ENCODE measurements at places on chromosomes 12 and 14. TPM values are rescaled to one million over a fixed set of nuclear protein-coding genes. Genes with fewer than 3 reads are reported as not detected.

GRCh38 chr14:78455896-78456435 lies 285.8 kb downstream of the NRXN3 start:
- DNase-seq: no peak

GRCh38 chr12:53719649-53720048 lies 7.6 kb downstream of the CALCOCO1 start:
- no peak for DNase-seq

DNA sequence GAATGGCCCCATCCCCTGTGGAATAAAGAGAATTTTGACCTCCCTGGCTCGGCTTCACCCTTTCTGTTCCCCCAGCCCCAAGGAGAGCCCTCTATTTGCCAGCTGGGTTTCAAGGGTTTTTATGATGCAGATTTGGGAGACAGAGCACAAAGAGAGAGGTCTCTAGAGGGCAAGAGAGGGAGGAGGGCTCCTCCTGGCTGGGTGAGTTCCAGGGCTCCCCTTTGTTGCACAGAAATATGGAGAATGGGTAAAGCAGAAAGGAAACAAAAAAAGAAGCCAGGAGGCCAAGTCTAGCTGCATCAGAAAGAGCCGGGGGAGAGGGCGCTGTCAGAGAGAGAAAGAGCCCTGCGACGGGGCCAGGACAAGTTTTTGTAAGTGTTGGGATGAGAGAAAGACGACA lies 319.6 kb upstream of the RTL1 start:
- DNase-seq: no peak

DNA sequence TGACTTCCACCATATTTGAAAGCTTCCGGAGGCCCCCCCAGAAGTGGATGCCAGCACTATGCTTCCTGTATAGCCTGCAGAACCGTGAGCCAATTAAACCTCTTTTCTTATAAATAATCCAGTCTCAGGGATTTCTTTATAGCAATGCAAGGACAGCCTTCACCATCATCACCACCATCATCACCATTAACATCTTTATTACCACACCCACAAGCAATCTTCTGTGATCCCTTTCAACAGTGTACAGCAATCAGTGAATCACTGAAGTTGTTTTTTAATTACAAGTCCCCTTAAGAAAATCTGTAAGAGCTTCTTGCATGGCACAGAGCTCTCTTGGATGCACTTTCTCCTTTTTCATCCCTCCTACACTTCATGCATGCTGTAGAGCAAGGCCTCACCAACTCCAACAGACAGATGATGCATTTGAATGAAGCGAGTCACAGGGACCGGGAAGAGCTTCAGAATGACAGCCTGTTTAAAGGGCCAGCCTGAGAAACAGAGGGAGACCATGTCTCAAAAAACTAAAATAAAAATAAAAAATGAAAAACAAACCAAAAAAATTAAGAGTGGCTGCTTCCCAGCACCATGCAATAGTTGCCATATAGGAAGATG lies 83.6 kb upstream of the VASH1 start:
- no peak for DNase-seq

DNA sequence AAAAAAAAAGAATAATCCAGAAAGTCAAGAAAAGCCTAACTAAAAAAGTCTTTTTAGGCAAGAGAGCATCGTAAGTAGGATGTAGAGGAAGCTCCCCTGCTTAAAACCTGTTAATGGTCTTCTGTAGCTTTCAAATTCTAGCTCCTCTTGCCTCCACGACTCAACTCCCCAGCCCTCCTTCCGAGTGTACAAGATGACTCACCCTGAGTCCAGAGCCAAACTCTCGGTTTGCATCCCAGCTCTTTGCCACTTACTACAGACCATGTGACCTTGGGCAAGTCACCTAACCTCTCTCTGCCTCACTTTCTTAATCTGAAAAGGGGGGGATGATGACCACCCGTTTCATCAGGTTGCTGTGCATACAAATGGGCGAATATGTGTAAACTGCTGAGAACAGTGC lies 460.4 kb downstream of the DPF3 start:
- DNase-seq: peak; percentile 54

DNA sequence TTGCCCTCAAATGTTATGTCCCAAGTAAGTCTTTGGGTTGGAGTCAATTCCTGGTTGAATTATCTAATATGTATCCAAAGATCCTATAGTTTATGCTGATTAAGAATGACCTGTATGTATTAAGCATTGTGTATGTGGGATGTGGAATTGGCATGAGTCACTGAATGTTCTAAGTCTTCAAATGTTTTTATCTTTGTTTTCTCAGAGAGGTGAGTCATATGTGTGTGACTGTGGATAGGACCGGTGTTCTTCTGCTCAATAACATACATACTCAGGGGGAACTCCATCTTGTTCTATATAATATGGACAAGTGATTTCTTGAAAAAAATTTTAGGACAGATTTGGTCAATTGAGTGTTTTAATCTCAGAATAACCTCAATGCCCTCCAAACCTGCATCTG lies 57.9 kb downstream of the NAV3 start:
- peak; percentile 57 for DNase-seq

GRCh38 chr12:86914721-86915120 lies 658.5 kb upstream of the MGAT4C start:
- DNase-seq: peak; percentile 0

- peak; percentile 63 for DNase-seq
These were observed 50.4 kb downstream of the CHGA start for GRCh38 chr14:92973261-92973797.

DNA sequence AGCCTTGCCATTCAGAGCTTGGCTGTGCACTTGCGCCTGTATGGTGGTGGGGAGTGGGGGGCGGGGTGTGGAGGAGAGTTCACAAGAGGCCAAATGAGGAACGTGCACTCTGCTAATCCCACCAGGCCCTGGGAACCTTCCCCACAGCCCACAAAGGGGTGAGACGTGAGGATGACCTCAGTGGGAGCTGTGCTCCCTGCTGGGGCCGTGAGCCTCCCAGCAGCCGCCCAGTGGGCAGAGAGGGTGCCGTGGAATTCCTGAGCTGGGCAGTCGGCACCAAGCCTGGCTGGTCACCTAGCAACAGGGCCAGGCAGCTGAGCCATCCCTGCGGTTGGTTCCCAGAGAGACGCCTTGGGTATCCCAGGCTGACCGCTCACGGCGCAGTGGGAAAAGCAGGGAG lies 53.7 kb downstream of the CCNK start:
- DNase-seq: no peak

GRCh38 chr14:64671591-64671990 lies 32.6 kb upstream of the PLEKHG3 start:
- peak; percentile 55 for DNase-seq

- peak; percentile 82 for DNase-seq
These were observed 99.6 kb downstream of the DYRK2 start for GRCh38 chr12:67747869-67748742.

GRCh38 chr12:41186026-41186425 lies 2.1 kb upstream of the PDZRN4 start:
- no peak for DNase-seq

DNA sequence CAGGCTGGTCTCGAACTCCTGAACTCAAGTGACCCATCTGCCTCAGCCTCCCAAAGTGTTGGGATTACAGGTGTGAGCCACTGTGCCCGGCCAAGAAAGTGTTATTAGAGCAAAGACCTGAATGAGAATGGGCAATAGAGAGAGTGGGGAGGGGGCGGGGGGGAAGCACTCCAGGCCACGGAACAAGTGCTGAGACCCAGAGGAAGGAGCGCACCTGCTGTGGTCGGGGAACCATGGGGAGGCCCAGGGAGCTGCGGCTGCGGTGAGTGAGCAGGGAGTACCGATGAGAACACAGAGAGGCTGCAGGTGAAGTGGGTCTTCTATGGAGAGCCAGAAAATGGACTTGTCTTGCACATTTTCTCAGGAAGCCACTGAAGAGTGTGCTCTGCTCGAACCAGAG lies 10.8 kb downstream of the SMIM41 start:
- DNase-seq: no peak

DNA sequence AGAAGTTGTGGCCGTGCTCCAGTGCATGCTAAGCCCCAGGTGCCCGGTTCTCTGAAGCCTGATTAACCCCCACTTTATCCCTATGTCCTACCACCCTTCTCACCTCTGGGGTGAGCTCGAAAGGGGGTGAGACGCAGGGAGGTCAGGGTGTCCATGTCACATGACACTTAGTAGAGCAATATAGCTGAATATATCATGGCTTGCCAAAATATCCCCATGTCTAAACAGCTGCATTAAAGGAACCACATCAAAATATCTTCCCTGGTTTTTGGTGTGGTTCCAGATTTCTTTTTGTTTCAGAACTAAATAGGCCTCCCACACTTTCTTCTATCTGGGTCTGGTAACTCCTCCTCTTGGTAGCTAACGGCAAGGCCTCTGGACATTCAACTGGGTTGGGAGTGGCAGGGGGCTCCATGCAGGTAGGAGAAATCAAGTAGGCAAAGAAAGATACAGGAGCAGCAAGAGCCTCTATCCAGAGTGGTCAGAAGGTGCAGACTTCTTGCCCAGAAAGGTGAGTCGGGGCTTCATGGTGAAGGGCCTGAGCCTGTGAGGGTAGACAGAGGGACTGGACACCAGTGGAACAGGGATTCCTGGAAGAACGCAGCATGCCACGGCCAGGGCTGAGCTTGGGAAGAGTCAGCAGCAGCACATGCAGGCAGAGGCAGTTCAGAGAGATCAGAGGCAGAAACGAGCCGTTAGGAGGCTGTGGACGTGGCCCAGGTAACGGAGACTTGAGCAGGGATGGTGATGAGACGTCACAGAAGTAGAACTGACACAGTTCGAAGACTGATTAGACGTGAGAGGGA lies 202.8 kb upstream of the DIO3 start:
- DNase-seq: no peak

- no peak for DNase-seq
These were observed 1.2 kb downstream of the METTL1 start for GRCh38 chr12:57770734-57771133.

GRCh38 chr12:104708891-104709290 lies 249.2 kb downstream of the SLC41A2 start:
- no peak for DNase-seq

DNA sequence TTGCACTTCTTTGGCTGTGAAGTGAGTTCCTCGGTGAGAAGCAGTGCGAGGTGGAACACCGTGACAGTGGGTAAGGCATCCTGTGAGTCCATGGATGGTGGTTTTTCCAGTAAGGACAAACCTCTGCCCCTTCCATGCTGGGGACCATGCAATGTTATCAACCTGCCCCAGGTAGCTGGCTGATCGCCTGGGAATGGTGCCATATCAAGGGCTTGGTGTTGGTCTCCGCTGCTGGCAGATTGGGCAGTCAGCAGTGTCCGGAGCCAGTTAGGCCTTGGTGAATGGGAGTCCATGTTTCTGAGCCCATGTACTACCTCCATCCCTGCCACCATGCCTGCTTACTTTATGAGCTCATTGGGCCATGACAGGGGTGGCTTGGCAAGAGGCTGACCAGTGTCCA lies 114.7 kb upstream of the C14orf180 start:
- no peak for DNase-seq

DNA sequence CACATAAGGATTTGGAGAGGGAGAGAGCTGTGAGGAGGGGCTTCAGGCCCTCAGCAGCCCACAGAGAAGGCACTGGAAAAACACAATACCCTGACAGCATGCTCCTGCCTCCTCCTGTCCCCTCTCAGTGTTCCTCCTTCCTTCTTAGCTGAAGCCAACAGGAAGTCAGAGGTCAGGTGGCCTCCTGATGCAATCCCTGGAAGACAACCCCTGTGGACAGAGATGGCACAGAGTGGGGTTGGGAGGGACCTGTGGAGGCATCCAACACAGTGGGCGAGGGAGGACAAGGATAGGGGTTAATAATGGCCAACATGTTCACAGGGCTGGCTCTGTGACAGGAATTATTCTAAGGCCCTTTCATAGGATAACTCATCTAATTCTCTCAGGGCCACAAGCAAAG lies 15.4 kb upstream of the IFI27L2 start:
- no peak for DNase-seq

DNA sequence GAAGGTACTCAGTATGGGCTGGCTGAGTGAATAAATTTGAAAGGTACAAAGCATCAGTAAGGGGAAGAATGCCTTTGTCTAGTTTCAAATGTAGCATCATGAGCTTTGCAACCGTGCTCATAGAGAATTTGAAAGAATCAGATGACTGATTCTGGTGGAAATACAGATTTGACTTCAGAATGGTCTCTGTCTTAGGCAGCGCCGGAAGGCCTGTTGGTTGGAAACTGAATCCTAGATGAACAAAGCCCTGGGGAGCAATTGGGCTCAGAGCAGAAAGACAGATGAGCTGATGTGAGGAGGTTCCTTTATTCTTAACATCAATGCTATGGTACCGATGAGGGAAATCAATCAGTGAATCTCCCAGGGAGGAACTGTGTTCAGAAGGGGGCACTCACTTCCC lies 137.3 kb downstream of the SNAPC1 start:
- DNase-seq: no peak

- peak; percentile 91 for DNase-seq
These were observed 21.4 kb upstream of the APPL2 start for GRCh38 chr12:105257321-105257728.

- DNase-seq: no peak
These were observed 2.3 kb downstream of the ARHGEF25 start for GRCh38 chr12:57613427-57614109.

- DNase-seq: no peak
These were observed 31.8 kb upstream of the ATP23 start for GRCh38 chr12:57909611-57910010.

DNA sequence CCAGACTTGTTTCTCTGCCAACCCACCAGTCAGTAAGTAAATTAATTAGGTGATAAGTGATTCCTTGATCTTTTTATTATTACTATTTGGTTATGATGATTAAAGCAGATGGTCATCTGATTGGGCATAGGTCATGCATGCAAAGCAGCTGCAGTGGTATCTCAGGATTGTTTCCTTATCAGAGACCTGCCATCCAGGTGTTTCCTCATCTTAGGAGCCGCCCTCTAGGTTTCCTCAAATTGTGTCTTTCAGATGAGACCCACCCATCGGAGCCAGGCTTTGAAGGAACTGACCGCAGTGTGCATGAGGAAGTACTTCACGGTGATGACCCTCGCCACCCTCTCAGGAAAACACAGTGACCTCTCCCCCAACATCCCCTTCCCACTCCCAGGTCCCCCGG lies 63.3 kb downstream of the ZFP36L1 start:
- no peak for DNase-seq

DNA sequence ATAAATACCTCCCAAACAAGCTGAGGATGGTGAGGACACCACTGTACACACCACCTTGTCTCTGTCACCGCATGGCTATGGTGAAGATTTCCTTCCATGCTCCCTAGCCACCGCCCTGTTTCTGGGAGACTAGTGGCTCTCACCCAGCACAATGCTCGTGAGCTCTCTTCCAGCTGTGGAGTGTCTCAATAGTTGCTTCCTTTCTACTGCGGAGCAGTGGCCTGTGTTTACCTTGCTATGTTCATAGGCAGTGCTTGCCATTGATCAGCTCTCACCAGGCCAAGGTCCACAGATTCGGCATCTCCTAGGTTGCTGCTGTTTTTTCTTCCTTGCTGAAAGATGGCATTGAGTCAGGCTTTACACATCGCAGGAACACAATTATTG lies 313.6 kb upstream of the RTL1 start:
- no peak for DNase-seq

Gene IFNG-AS1
- total RNA-seq: not detected

Gene NGB
- not detected for total RNA-seq

Gene KCNC2
- not detected for total RNA-seq

Gene REC8
- 1.1 TPM for total RNA-seq

Gene A2M
- 29.7 TPM for total RNA-seq

Gene CHFR
- 10.2 TPM for total RNA-seq

Gene KIF26A
- not detected for total RNA-seq

Gene TAS2R42
- total RNA-seq: not detected

Gene CCDC92
- 8.3 TPM for total RNA-seq

Gene AKAP3
- 2.3 TPM for total RNA-seq

Gene PRICKLE1
- 5.3 TPM for total RNA-seq
